Lower leg skin (tissue), 4 donors: ENCODE measurements at places on chromosomes 2 and 18.

- DNase-seq: no peak
Observed at GRCh38 chr2:32384529-32384928, 27.7 kb downstream of the BIRC6 start.

DNA sequence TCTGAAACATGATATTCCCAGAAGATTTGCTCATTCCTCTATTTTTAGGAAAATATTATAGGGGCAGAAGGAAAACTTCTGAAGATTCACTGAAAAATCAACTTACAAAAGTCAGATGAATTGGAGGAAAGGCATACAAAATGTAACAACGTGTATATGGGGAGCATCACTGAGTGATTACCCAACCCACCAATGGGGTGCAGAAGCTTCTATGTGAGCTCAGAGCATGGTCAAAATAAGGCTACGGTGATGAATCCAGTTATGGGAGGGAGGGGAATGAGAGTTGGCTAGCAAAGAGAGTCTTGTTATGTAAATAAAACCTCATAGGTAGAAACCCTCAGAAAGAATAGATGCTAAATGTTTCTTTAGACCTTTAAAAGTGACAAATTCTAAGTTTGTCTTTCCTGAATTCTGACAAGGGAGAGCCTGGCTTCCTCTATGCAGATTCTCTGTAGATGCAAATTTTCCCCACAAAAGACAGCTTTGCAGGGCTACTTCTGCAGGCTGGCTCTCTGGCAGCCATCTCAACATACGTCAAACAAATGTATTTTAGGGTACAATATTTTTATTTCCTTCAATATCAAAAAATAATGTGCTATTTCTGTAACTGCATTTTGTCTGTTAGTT, 171.4 kb upstream of the NDUFV2 start:
- no peak for DNase-seq

GRCh38 chr18:75090336-75090735, 118.6 kb downstream of the PTGR3 start:
- no peak for DNase-seq

- no peak for DNase-seq
Observed at GRCh38 chr2:40120957-40121356, 330.9 kb downstream of the SLC8A1 start.

DNA sequence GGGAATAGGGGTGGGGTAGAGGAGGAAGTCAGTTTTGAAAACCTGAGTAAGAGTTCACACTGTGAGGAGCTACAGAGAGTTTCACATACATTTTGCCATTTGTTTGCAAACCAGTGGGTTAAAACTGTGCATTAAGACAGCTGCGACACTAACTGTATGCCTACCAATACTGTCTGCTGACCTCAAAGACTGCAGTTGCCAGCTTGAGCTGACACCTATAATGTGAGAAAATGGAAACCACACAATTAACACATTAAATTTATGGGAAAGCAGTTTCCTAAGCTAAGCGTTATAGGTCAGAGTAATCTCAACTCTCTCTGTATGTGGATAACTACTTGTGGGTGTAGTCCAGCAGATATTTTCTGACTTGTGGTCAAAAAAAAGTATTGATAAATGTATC, 756.6 kb upstream of the GCFC2 start:
- DNase-seq: no peak

- DNase-seq: no peak
Observed at GRCh38 chr2:158498043-158498748, 41.4 kb downstream of the PKP4 start.
